ENCODE measurements at places on chromosomes 11 and 22.

GRCh38 chr11:95058621-95059020, 8.1 kb upstream of the SRSF8 start:
- DNase-seq, result no peak

- DNase-seq, result no peak
These were observed 42.5 kb downstream of the AP2A2 start for GRCh38 chr11:967995-968751.

DNA sequence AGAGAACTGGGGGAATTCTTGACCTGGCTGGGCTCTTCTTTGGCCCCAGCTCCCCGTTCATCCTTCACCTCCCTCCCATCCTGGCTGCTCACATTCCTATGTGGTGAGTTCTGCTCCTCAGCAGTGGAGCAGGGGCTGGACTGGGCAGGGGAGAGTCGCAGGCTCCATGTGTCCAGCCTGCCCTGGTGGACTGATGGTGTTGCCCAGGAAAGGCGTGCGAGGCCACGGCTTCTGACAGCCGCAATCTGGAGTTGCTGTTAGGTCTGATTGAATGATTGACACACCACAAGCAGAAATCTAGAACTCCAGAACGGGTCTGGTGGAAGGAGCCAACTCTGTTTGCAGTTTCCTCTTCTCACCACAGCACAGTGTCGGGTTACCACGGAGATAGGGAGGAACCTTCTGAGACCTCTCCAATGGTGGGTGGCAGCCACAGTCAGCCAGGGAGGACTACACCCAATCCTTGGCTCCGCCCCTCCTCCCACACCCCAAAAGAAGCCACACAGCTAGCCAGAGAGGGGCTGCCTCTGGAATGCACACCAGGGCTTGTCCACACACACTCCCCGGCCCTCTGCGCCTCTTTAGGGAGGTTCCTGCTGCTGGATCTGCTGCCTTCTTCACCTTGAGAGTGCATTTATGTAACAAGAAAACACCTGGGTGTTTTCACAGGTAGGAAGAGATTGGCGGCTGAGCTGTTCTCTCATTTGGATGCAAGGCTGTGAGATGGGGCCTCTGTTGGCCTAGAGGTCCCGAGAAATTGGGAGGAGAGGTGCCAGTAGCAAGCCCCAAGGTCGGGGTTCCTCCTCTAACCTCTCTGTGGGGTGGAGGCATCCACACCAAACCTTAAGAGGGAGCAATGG, 56.4 kb upstream of the CD44 start:
- no peak for DNase-seq

GRCh38 chr11:88266919-88267318, 70.6 kb downstream of the CTSC start:
- no peak for DNase-seq

GRCh38 chr22:26471522-26471921, 12.1 kb downstream of the HPS4 start:
- no peak for DNase-seq

DNA sequence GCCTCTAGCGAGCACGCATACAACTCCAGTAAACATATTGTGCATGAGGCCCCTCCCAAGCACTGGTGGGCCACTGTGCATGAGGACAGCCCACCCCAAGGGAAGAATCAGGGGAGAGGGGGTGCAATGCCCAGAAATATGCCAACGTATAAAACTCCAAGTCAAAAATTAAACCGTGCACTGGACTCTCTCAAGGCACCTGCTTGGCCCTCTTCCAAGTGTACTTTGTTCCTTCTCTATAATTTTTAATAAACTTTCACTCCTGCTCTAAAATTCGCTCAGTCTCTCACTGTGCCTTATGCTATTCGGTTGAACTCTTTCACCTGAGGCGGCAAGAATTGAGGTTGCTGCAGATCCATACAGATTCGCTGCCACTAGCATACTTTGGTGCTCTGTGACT, 465.3 kb upstream of the TENM4 start:
- DNase-seq, result no peak

DNA sequence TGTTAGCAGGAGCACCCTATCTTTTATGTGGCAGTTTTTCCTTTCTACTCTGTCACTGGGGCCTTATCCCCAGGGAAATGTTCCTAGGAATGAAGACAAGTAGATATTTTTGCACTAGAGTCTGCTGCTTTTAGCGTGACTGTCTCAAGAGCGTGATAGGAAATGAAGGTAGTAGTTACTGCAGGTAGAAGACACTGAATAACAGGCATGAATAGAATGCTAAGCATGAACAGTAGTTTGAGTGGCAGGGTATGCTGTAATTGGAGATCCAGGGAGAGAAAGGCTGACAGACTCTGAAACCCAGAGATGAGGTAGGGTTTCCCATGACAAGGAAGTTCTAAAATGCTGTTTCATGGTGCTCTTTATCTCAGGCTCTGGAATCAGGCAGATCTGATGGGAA, 475.1 kb downstream of the NELL1 start:
- no peak for DNase-seq

DNA sequence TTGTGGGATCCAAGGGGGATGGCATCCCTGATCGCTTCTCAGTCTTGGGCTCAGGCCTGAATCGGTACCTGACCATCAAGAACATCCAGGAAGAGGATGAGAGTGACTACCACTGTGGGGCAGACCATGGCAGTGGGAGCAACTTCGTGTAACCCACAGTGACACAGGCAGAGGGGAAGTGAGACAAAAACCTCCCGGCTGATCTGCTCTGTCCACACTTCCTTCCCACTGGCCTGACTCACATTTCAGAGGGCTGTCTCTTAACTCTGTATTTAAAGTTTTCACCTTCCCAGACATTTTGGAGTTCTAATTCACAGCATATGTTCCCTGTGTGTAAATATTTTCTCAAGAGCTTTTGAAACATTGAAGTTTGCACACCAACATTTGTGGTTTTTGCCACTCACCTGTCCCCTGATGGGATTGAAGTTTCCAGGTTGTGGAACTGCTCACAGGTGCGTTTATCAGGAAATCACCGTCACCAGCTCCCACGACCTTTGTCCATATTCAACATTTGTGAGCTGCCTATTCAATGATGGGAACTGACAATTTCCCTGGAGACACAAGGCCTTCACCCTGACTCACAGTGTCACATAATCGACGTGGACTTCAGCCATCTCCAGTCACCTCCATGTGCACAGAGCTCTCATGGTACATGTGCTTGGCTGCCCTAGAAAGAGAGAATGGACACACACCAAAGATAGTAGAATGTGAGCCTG, 99.2 kb downstream of the VPREB1 start:
- DNase-seq, result no peak

- DNase-seq, result no peak
These were observed 138.4 kb downstream of the TTC17 start for GRCh38 chr11:43497144-43497543.

DNA sequence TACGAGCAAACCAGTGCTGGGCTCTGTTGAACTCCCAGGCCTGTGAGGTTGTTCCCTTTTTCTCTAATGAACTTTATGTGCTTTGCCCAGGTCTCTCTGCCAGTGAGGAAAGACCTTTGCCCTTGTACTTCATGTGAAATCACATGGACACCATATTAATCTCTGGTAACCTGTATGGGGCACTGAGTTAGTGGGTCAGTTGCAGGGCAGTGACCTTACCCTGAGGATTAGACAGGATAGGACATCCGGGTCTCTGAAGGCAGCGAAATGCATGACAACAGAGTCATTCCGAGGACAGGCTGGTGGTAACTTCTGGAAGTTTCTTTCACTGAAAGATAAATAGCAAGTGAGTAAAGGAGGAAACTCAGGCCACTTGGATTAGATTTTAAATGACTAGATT, 93.7 kb downstream of the ZBTB16 start:
- DNase-seq, result no peak

GRCh38 chr22:19039796-19040280, 82.4 kb downstream of the DGCR2 start:
- DNase-seq, result no peak

- DNase-seq, result no peak
These were observed 30.6 kb downstream of the TUB start for GRCh38 chr11:8111636-8112035.

DNA sequence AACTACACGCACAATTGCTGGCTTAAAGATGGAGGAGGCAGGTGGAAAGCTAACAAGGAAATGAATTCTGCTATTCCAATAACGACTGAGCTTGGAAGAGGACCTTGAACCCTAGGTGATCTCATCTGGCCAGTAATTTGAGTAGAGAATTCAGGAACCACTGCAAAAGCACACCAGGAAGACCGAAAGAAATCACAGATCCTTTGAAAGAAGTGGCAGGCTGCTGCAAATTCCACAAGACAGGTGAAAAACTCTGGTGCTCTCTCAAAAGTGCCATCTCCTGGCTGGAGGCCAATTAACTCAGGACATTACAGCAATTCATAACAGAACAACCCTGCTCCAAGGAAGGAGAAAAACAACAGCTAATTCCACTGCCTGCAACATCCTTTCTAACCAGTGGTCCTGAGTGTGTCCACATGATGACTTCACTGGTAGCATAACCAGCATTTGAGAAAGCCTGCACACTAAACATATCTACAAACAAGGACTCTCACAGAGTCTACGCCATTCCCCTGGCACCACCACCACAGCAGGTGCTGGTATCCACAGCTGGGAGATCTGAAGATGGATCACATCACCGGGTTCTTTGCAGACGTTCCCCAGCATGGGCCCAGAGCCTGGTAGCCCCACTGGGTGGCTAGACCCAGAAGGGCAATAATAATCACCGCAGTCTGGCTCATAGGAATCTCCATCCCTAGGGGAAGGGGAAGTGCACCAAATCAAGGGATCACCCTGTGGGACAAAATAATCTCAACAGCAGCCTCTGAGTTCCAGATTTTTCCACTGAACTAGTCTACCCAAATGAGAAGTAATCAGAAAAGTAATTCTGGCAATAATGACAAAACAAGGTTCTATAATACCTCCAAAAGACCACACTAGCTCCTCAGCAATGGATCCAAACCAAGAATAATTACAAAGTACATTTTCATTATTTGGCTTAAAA, 44.9 kb upstream of the CLTCL1 start:
- DNase-seq, result no peak

DNA sequence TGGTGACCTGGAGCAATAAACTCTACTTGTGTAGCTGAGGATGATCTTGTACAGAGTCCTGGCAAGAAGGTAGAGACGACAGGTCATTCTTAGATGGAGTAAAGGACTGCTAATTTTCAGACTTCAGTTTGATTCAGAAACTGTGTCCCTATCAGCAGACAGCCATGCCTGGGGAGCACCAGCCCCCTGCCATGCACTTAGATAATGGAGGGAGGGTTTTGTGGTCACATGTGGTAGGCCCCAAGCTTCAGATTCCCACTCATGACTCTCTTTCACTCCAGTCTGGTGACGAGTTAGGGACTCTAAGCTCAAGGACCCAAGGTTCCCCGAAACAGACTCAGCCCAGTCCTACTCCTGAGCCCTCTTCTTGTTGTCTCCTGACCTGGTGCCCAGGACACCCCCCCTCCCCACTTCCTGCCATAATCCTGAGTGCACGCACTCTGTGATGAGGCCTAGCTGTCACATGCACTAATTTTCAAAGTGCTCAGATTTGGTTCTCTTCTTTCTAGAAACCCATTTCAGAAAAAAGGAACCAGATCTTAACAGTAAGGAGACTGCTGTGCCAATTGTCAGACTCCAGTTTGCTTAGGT, 10.2 kb upstream of the AMPD3 start:
- DNase-seq, result no peak

DNA sequence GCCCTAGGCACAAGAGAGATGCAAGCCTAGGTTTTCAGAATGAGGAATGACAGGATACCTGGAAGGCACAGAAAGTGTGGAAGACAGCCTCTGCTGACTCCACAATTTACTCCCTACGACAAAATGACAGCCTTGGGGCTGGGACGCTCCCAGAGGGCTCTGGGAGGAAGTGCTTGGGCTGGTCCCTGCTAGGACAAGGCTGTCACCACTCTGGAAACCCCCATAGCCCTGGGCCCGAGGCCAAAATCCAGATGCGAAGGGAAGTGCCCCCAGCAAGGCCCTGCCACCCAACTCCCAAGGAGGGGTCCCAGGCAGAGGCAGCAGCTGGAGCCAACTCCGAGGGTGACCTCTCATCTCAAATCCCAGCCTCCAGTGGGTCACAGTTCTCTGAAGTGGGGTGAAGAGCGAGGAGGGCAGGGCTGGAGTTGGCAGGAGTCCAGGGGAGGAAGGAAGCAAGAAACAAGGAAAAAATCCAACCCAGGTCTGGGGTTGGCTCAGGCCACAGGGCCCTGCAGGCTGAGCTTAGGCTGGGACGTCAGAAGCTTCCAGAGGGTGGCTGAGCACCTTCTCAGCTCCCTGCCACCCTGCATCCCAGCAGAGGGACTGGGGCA, 6.3 kb upstream of the CDC42EP2 start:
- DNase-seq, result no peak

- DNase-seq, result no peak
These were observed 390.9 kb downstream of the DLG2 start for GRCh38 chr11:85236211-85236610.

DNA sequence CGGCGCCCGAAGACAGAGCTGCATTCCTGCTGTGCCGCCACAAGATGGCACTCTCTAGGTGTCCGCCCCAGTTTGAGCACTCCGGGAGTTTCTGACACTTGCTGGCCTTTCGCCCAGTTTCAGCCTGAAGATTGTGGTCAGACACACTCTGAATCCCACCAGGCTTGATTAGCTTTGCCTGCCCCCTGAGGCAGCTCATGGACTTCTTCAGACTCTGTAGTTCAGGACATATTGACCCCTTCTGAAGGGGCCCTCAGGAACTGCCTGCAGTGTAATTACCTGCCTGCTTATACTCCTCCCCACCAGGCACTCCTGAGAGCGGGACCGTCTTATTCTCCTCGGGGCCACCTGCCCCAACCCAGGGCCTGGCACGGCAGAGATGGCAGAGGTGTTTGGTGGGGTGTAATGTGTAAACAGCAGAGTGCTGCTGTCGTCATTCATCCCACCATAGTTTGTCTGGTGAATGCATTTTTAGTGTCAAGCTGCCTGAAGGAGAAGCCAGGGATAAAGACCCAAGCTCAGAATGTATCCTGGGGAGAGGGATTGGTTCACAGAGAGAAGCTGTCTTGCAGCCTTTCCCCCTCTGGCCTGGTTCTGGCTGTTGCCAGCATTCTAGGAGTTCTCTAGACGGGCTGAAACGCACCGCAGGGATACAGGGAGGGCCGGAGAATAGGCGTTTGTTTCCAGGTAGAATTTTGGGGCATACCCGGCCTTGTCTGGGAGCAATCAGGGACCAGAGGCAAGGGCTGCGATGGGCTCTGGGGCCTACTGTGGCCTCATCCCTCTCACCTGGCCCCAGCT, 46.4 kb downstream of the EIF3F start:
- peak; percentile 64 for DNase-seq

DNA sequence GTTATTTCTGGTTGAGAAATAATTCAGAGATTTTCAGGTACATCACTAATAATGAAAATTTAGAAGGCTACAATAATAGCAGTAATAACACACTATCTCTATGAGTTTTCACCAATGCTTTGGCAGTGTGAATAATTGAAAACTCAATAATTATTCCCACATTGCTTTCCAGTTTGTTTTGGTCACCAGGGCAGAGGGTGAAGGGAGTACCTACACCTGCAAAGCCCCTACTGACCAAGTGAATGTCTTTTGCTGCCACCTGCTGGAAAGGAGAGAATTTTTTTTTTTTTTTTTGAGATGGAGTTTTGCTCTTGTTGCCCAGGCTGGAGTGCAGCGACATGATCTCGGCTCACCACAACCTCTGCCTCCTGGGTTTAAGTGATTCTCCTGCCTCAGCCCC, 3.2 kb downstream of the NELL1 start:
- DNase-seq, result no peak
